Activated T-helper 1 cell treated with anti-CD3 and anti-CD28 coated beads, Interleukin-12 subunit alpha, Interleukin-12 subunit beta, Interleukin-2, Interleukin-4 antibody, amounts not matched to agents 30 ng/mL and 10 ng/mL and 1 ng/mL, durations not matched to agents 14 hours and 24 hours and 36 hours (primary cell): ENCODE measurements at places on chromosomes 2 and 18. TPM values are rescaled to one million over a fixed set of nuclear protein-coding genes. Genes with fewer than 3 reads are reported as not detected.
A peak's percentile ranks its signal among the peaks of the same experiment; 100 is the strongest.

DNA sequence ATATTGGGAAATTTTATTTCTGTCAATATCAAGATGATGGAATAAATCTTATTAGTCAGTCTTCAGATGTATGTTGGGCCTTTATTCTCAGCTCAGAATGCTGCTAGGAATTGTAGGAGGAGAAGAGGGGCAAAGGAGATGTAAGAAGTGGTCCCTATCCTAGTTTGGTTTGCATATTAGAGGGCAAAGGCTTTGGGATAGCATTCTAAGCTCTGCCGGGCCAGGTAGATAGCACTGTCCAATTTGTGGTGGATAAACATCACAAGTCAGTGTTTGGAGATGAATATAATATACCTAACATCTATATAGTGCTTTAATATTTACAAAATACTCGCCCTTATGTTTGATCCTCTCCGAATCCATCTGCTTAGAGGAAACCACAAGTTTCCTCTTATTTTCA is 149.2 kb downstream of the GULP1 start:
- no peaks in the 10 kb centered on the region for H3K4me1 ChIP-seq
- H3K4me3 ChIP-seq: no peak overlapping the region
- H3K36me3 ChIP-seq: no peaks in the 10 kb centered on the region
- no peak for DNase-seq

DNA sequence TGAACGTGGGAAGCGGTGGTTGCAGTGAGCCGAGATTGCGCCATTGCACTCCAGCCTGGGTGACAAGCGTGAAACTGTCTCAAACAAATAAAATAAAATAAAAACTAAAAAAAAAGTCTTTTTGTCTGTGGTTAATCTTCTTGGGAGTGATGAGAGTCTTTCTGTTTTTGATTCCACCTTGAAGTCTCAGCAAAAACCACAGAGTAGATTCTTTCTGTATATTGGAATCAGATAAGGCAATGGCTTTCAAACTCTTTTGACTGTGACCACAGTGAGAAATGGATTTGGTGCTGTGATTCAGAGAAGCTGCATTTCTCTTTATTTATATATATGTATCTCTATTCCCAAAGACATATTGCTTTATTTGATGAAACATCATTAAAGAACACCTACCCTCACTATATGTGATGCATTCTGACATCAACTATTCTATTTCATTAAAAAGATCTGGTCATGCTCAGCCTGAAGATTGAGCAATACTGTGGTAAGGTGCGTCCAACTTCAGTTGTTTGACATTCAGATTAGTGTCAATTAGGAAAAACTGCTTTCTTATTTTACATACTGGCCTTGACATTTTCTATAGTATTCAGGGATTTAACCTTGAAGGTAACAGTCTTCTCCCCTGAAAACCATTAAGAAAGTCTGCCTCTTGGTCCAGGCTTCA is 15.6 kb downstream of the HRH4 start:
- no peak overlapping the region for H3K27ac ChIP-seq
- no peaks in the 10 kb centered on the region for H3K36me3 ChIP-seq
- peaks cover 20% of the 10 kb centered on the region for H3K27me3 ChIP-seq
- H3K4me3 ChIP-seq: no peak overlapping the region
- DNase-seq: no peak

Gene ZBTB7C
- total RNA-seq: 1.0 and 1.4 TPM in 2 replicates

GRCh38 chr18:56873441-56874140 is 222.4 kb downstream of the WDR7 start:
- no peaks in the 10 kb centered on the region for H3K4me1 ChIP-seq
- H3K4me3 ChIP-seq: no peak overlapping the region
- H3K36me3 ChIP-seq: no peaks in the 10 kb centered on the region
- H3K27ac ChIP-seq: no peak overlapping the region
- DNase-seq: no peak

DNA sequence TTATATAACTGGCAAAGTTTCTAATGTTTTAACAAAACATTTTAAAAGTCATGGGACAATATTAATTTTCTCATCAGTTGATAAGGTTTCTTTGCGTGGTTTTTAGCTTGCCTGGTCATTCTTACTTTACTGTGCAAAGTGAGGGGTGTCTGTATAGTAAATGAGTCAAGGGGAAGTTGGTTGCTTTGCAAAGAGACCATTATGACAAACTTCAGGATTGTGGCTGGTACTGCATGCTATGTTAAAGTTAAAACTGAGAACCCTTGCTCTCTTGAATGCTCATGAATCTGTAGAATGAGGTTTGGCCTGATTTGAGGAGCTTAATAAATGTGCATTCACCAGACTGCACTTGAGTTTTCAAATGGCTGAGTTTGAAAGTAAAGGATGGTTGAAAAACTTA is 47.0 kb downstream of the COL4A4 start:
- H3K27ac ChIP-seq: no peak overlapping the region
- H3K4me3 ChIP-seq: no peak overlapping the region
- no peak for DNase-seq
- no peaks in the 10 kb centered on the region for H3K4me1 ChIP-seq
- H3K36me3 ChIP-seq: no peaks in the 10 kb centered on the region

GRCh38 chr2:105339414-105339813 is 2.1 kb downstream of the C2orf49 start:
- H3K36me3 ChIP-seq: peaks cover 37% of the 10 kb centered on the region
- peak overlapping the region; percentile 100 for H3K4me3 ChIP-seq
- peaks cover 50% of the 10 kb centered on the region for H3K4me1 ChIP-seq
- H3K27ac ChIP-seq: no peak overlapping the region
- no peak for DNase-seq

- no peak overlapping the region for H3K4me3 ChIP-seq
- H3K36me3 ChIP-seq: no peaks in the 10 kb centered on the region
- no peak for DNase-seq
Measured at GRCh38 chr2:198254536-198255090, 450.2 kb downstream of the PLCL1 start.

DNA sequence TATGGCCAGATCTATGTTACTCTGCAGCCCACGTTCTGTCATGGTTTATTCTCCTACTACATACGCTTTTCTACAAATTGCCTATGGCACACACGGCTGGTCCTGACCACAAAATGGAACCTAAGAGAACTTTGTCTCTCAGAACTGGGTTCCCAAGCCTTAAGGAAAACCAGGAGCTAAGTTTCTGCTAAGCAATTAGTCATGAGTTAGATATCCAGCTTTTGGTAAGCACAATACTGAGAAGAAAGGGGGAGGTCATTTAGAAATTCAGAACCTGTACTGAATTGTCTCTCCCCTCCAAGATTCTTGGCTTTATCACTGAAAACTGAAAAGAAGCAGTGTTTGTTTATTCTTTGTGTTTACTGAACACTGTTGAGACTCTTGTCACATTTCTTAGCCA is 283.5 kb upstream of the TANK start:
- H3K36me3 ChIP-seq: no peaks in the 10 kb centered on the region
- no peaks in the 10 kb centered on the region for H3K4me1 ChIP-seq
- no peaks in the 10 kb centered on the region for H3K27me3 ChIP-seq

DNA sequence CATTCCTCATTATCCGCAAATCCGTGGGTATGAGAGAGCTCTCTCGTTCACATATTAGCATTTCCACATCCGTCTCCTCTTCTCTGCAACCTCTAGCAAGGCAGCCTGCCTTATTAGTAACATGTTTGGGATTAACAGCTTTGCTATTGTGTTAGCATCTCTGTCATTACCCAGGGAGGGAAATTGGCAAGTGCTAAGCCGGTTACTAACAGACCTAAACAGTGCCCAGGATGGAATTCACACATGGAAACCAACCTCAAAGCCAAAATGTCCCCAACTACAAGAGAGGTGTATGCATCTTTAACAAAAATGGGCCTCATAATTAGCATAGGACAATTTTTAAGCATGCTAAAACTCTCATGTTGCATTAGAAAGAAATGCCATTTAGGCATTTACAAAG is 309.0 kb upstream of the MEIS1 start:
- no peak overlapping the region for H3K4me3 ChIP-seq
- H3K36me3 ChIP-seq: no peaks in the 10 kb centered on the region
- H3K27me3 ChIP-seq: no peaks in the 10 kb centered on the region
- no peak for DNase-seq

DNA sequence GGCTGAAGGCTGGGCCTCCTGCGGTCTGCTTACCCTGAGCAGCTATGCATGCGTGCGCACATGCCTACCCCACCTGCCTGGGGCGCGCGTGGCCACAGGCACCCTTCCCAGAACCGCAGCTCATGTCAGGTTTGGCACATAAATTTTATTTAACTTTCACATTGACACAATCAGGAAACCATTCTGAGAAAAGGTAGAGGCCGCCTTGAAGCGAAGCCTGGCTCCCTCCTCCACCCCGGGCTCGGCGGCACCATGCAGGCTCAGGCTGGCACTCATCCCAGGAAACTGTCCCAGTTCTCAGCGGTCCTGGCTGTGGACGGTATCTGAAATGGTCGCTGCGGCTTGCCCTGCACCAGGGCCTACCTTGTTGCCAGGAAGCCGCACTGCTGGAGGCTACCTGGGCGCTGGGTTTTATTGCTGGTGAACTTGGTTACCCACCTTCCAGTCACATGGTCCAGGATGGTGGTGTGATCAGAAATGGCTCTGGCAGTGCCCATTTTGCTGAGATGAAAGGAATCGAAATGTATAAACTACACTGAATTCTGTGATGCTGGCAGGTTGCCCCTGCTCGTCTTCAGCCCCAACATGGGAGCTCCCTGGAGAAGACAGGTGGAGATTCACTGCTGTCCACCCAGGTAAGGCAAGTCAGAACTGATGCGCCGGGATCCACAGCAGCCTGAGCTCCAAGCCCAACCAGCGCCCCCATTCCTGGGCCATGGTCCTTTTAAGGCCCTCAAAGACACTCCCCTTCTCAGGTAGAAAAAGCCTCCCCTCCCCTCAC is 25.5 kb downstream of the CHST10 start:
- no peak for DNase-seq
- H3K27ac ChIP-seq: no peak overlapping the region
- H3K27me3 ChIP-seq: peaks cover 2% of the 10 kb centered on the region

- no peak within 1 kb of the TSS for H3K27ac ChIP-seq
- H3K36me3 ChIP-seq: no peaks in the 10 kb centered on the region
- H3K4me1 ChIP-seq: no peaks in the 10 kb centered on the region
Measured at GRCh38 chr2:224716201-224716600, at the start of gene CCDC195. CCDC195 (minus strand) TSS chr2:224716365; CDS start chr2:224716365, 0 bp downstream.

DNA sequence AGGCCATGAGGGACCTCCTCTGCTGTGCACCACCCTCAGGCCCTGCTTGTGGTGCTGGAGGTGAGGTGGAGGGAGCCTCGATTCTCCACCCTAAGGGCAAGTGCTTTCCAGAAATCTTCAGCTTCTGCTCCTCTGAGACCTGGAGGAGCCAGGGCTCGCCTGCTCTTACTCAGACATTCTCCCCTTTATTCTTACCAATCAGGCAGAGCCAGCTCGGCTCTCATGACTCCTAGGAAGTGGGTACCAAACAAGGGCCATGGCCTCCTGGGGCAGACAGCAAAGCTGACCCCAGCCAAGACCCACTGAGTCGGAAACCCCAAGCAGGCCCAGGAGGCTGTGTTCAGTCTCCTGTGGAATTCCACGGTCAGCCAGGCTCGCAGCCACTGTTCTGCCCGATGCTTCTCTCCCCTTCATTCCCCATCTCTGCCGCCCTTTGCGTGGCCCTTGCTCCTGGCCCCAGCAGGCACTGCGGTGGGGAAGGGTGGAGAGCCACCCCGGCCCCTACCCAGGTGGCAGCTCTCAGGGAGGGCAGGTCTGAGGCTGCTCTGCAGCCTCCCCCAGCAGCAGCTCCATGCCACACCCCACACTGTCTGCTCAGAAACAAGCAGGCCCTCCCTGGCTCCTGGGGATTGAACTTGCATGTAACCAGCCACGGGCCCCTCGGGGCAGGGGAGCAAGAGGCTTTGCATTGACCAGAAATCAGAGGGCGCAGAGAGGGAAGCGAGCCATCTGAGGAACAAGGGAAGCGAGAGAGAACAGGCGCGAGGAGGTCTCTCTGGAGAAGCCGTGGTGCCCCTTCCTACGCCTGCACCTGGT is 24.0 kb downstream of the HS1BP3 start:
- no peaks in the 10 kb centered on the region for H3K27me3 ChIP-seq
- H3K4me1 ChIP-seq: no peaks in the 10 kb centered on the region
- no peak overlapping the region for H3K27ac ChIP-seq
- no peak overlapping the region for H3K4me3 ChIP-seq
- H3K36me3 ChIP-seq: no peaks in the 10 kb centered on the region

Gene LYG1
- 1.5 and 1.7 TPM in 2 replicates for total RNA-seq

- DNase-seq: no peak
- no peak overlapping the region for H3K4me3 ChIP-seq
- no peaks in the 10 kb centered on the region for H3K36me3 ChIP-seq
- H3K27me3 ChIP-seq: peaks cover 2% of the 10 kb centered on the region
- H3K4me1 ChIP-seq: no peaks in the 10 kb centered on the region
Measured at GRCh38 chr2:239714116-239714515, 311.0 kb downstream of the NDUFA10 start.

DNA sequence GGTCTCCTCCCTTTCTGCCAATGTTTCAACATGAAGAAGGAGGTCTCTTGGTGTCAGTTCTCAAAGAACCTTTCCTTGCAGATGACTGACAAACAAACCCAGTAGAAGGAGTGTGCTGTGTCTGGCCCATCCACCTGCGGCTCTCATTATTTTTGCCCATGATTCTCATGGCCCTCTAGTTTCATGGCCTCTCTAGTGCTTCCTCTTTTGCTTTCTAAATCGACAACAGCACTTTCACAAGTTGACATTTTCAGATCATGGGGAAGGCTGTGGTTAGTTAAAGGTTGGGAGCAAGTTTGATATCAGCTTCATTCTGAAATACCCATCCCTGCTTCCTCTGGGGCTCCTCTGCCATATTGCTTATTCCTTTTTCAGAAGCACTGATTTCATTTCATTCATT is 805.2 kb downstream of the SLC4A3 start:
- H3K36me3 ChIP-seq: no peaks in the 10 kb centered on the region
- no peak overlapping the region for H3K4me3 ChIP-seq
- H3K4me1 ChIP-seq: no peaks in the 10 kb centered on the region

Gene SLC19A3
- not detected in 2 replicates for total RNA-seq

DNA sequence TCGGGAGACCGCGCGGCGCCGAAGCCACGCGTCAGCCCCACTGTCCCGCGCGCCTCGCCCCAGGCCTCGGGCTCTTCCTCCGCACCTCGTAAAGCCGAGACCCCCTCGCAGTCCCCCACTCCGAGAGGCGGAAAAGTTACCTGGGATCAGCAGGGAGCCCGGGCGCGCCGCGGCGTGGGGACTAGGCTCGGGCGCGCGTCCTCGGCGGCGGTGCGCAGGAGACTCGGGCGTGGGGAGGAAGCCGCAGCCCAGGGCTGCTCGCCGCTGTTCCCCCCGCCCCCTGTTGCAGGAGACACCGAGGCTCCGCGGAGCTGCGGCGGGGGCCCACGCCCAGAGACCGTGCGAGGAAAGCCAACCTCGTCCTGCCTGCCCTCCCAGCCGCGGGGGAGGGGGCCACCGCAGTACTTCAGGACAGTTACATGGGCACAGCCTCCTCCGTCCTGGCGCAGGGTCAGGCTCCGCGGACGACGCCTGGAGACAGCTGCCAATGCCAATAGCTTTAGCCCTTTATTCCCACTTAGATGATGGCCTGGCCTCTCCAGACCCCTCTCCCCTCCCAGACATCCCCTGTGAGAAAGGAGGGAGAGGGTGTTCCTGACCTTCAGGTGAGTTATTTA is at the start of gene EPB41L3:
Gene EPB41L3 (minus strand): TSS at position 225 of the 617 bp plus-strand sequence. CDS start 54,814 bp downstream, outside the sequence.
- H3K4me1 ChIP-seq: no peaks in the 10 kb centered on the region
- H3K36me3 ChIP-seq: no peaks in the 10 kb centered on the region
- no peak within 1 kb of the TSS for H3K27ac ChIP-seq
- peaks cover 49% of the 10 kb centered on the region for H3K27me3 ChIP-seq

GRCh38 chr2:47272031-47272864 is 117.1 kb upstream of the STPG4 start:
- H3K27ac ChIP-seq: no peak overlapping the region
- no peaks in the 10 kb centered on the region for H3K36me3 ChIP-seq
- H3K27me3 ChIP-seq: peaks cover 10% of the 10 kb centered on the region
- no peak overlapping the region for H3K4me3 ChIP-seq
